ENCODE measurements at places on chromosomes 2 and 18.

GRCh38 chr2:178484245-178485041, 4.2 kb downstream of the PLEKHA3 start:
- DNase-seq: no peak

GRCh38 chr18:35201256-35201931, 39.4 kb upstream of the ZNF397 start:
- no peak for DNase-seq

GRCh38 chr18:69590150-69590549, 189.5 kb downstream of the DOK6 start:
- no peak for DNase-seq

- DNase-seq: no peak
These were observed 37.8 kb downstream of the ARID5A start for GRCh38 chr2:96574364-96574763.

GRCh38 chr2:162731917-162732804, 106.4 kb downstream of the KCNH7 start:
- no peak for DNase-seq

DNA sequence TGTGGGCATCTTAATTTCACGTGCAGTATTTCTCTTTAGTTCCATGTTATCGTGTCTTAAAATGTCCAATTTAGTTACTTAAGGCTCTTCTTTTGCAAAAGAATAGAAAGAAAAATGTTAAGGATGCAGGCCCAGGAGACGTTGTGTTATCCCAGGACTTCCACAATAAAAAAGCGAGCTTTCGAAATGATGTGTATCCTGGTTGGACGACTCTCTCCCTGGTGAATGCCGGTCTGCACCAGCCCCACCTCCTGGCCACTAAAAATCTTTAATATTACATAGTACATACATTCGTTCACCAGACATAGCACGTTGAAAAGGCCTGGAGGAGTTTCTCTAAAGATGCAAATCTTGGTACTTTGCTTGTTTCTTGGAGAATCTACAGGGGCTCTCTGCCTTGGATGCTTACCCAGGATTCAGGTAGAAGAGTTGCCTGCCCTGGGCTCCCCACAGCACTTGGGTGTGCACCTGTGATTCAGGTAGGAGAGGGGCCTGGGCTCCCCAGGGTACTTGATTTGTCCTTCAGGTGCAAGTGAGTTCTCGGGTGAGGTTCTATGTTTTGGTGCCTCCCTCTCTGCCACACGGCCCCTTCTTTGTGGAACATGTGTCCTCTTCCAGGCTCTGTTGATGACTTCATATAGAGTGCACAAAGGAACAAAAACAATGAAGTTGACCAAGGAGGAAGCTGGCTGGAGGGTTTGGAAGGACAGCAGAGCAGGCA, 26.6 kb downstream of the TWIST2 start:
- no peak for DNase-seq
